ENCODE measurements at places on chromosomes 12 and 14. TPM values are rescaled to one million over a fixed set of nuclear protein-coding genes. Genes with fewer than 3 reads are reported as not detected.

PPP1R1A gene
- total RNA-seq = not detected

FAM90A1 gene
- 0.43 TPM for total RNA-seq

CCDC88C gene
- 73.0 TPM for total RNA-seq

DNAJC22 gene
- not detected for total RNA-seq

BDKRB1 gene
- total RNA-seq = not detected

DNA sequence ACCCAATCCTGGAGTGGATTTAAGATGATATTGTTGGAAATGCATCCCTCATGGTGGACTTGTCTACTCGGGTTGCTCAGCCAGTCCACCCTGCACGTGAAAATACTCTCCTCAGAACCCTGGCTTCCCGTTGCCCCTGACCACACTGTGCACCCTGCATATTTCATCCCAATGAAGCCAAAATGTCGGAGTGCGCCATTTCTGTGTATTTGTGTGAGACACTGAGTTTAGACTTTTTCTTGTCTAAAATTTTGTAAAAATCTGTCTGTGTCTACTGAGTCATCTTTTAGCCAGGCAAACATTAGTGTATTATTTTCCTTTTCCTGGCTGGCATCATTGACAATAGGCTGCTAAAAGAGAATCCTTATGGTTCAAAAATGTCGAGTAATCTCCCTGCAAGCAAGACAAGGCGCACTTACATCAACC is 485 bp upstream of the PNMA1 start:
- peak overlapping the region; percentile 64 for H3K4me3 ChIP-seq
- H3K4me1 ChIP-seq = peaks cover 13% of the 10 kb centered on the region
- peaks cover 28% of the 10 kb centered on the region for H3K36me3 ChIP-seq
- H3K27ac ChIP-seq = peak overlapping the region; percentile 43

DNA sequence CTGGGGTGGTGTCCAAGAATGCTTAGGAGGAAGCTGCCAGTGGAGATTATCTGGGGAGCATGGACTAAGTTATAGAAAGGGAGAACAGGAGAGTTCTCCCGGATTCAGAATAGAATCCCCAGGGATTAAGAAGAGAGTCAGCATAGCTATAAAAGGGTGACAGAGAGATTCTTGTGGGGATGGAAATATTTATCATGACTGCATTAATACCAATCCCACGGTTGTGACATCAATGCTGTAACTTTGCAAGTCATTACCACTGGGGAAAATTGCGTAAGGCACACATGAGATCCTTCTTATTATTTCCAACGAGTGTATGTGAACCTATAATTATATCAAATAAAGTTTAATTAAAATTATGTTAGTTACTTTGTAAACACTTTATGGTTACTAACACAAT is 447.9 kb upstream of the TMEM132C start:
- H3K27me3 ChIP-seq = no peaks in the 10 kb centered on the region
- H3K36me3 ChIP-seq = no peaks in the 10 kb centered on the region
- H3K27ac ChIP-seq = no peak overlapping the region
- DNase-seq = no peak

GRCh38 chr14:87489196-87489819 is 503.7 kb downstream of the GALC start:
- no peak overlapping the region for H3K4me3 ChIP-seq
- no peaks in the 10 kb centered on the region for H3K4me1 ChIP-seq
- no peaks in the 10 kb centered on the region for H3K36me3 ChIP-seq
- H3K27me3 ChIP-seq = no peaks in the 10 kb centered on the region
- no peak for DNase-seq

DNA sequence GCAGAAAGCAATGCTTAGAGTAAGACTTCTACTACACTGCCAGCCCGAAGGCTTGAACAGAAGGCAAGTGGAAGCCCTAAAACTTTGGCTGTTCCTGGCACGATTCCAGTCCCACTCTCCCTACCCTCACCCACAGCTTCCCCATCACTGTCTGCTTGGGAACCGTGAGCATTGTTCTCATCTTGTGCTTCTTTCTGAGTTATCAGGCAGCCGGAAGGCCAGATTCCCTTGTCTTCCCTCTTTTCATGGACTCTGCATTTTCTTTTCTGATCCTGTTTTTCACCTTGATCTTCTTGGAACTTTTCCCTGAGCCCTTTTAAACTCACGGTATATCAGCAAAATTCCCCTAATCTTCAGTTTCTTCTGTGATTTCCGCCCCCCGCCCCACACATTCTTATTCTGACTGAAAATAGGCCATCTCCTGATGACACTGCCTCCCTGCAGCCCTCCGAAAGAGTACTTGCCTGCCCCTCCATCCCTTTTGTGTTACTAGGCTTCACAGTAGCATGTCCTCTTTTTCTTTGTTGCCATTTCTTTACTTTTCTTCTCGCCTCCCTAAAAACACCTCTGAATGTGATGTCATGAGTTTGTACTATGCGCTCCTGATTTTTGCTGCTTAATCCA is 29.9 kb downstream of the RCOR1 start:
- peak; percentile 57 for DNase-seq
- H3K36me3 ChIP-seq = peaks cover 3% of the 10 kb centered on the region
- no peak overlapping the region for H3K4me3 ChIP-seq
- no peak overlapping the region for H3K27ac ChIP-seq
- peaks cover 56% of the 10 kb centered on the region for H3K4me1 ChIP-seq
- no peaks in the 10 kb centered on the region for H3K27me3 ChIP-seq
